ENCODE measurements at places on chromosomes 11 and 22.

GRCh38 chr11:21534288-21534687 lies 658.6 kb upstream of the ANO5 start:
- DNase-seq: no peak

GRCh38 chr11:123474994-123475393 lies 44.9 kb downstream of the GRAMD1B start:
- no peak for DNase-seq

- DNase-seq: no peak
These were observed 6.7 kb downstream of the GLYATL2 start for GRCh38 chr11:58837707-58838388.

DNA sequence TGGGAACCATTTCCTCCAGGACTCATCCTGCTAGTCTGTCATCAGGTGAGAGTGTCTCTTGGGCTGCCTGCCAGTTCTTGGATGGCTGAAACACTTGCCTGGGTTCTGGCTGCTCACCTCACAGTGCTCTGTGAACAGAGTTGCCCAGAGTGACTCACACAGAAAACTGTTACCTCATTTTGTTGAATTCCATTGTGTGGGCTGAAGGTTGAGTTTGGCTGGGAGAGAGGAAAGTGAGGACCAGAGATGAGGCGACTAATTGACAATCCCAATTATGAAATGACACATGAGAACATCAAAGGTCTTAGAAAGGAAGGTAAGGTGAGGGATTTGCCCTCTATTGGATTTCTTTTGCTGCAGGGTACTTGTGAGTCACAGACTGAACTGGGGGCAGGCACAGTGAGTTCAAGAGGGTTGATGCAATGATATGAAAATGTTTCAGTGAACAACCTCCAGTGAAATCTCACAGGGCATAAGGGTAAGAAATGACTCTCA lies 20.2 kb upstream of the CALCB start:
- DNase-seq: no peak

DNA sequence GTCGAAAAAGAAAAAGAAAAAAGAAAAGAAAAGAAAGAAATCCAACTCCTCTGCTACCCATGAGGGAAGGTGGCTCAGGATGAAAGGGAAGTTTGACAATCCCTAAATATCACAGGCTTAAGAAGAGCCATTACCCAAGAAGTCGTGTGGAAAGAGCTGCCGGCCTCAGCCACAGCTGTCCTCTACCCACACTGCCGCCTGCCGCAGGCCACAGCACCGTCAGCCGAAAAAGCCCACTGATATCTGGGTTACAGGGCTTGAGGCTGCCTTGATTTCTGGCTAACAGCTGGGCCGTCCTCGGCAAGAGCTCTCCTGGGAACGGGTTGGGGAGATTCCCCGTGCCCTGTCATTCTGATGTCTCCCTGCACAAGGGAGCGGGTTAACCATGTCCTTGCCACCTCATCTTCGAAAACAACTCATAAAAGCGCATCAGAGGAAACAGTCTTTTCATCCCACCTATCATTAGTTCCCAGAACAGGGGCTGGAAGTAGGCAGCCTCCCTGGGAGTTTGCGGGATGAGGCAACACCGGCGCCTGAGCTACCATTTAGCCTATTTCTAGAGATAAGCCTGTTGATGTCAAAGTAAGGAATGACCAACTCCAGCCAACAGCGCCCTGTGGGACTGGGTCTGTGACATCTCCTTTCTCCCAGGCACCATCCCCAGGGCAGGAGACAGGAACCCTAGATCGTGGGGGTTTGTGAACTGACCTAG lies 21.8 kb upstream of the SNX32 start:
- no peak for DNase-seq

GRCh38 chr11:110347660-110348059 lies 51.2 kb upstream of the RDX start:
- no peak for DNase-seq

GRCh38 chr22:19942157-19943081 lies 801 bp upstream of the TXNRD2 start:
- DNase-seq: no peak

GRCh38 chr11:80083531-80083951 lies 642.7 kb upstream of the TENM4 start:
- no peak for DNase-seq

GRCh38 chr22:47027766-47028165 lies 265.3 kb downstream of the TBC1D22A start:
- no peak for DNase-seq

DNA sequence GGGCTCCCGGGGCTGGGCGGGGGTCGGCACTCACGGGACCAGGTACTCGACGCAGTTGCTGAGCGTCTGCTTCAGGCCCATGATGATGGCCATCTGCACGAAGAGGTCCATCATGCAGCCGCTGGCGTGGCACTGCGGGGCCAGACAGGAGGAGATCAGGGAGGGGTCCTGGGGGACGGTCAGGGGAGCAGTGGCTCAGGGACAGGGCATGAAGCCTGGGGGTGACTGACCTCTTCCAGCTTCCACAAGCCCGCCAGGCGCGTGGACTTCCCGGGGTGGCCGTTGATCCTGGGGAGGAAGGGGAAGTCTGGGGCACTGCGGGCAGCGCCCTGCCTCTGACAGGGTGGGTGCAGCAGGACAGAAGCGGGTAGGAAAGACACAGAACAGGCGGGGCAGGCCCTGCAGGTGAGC lies 6.1 kb upstream of the SIGIRR start:
- no peak for DNase-seq

DNA sequence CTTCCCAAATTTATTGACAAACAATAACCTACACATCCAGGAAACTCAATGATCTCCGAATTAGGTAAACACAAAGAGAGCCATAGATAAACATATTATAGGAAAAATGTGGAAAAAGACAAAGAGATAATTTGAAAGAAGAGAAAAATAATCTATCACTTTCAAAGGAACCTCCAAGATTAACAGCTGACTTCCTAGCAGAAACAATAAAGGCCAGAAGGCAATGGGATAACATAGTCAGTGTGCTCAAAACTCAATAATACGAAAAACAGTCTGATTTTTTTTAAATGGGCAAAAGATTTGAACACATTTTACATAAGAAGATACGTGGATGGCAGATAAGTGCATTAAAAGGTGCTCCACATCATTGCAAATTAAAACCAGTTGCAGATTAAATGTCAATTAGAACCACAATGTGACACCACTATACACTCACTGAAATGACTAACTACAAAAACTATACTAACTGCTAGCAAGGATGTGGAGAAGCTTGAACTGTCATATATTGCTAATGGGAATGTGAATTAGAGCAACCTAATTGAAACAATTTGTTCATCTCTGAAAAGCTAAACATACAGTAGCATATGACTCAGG lies 300.4 kb downstream of the TMEM135 start:
- DNase-seq: no peak

GRCh38 chr22:30044881-30045493 lies 35.3 kb upstream of the HORMAD2 start:
- no peak for DNase-seq

GRCh38 chr11:120086651-120087050 lies 51.3 kb downstream of the TRIM29 start:
- no peak for DNase-seq

- DNase-seq: no peak
These were observed 28.2 kb downstream of the SEZ6L start for GRCh38 chr22:26197425-26197824.

Data from CD8-positive, alpha-beta memory T cell (primary cell).